ENCODE measurements at places on chromosomes 13 and 19.

- no peak for DNase-seq
These were observed 4.4 kb upstream of the SBK3 start for GRCh38 chr19:55549500-55550320.

- no peak for DNase-seq
These were observed 16.1 kb downstream of the ATP1A3 start for GRCh38 chr19:41977916-41978315.

DNA sequence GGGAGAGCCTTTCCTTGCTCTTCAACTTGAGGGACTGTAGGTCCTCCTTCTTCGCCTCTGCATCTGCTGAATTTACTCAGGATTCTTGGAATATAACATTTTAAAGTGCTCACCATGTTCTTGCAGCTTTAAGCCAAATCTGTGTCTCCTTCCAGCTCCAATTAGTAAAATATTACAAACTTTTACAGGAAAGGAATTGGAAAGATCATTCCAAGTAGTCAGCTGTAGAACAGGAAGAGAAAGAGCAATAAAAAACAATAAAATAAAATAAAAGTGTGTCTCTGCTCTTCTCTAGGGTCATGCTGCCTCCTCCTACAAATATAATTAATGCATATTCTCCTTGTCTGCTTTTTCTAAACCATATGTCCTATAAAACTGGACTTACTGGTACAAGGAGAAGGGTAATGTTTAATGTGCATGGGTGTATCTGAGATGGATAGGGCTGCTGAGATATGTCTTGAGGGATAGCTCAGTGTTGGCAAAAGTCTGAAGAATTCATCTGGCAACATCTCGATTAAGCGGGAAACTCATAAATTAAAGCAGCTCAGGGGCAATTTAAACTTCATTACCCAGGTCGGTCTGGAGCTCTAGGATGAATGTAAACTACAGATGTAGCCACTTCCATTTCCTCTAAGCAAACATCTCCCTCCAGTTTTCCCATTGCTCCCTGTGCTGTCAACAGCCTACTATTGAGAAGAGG, 25.0 kb downstream of the ENOX1 start:
- no peak for DNase-seq

DNA sequence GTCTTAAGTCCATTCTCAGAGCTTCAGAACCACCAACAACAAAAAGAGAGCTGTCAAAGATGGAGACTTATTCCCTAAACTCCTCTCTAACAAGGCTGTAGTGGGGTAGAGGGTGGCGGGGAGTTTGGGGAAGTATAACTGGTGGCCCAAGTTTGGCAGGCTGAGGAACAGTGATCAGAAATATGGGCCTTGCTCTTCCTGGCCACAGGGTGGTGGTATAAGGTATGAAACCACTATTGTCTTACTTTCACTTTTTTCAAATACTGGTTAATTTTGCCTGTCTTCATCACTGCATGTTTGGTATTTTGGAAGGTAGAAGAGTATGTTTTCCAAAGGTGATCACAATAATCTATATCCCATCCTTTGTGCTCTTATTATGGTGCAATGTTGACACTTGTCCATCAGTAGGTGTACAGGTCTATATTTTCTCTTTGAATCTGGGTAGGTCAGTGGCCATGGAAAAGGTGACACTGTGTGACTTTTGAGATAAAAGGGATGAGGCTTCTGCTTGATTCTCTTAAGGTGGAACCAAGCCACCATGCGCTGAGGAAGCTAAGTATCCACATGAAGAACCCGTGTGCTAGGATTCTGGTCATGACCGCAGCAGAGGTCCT, 23.2 kb upstream of the GPC5 start:
- DNase-seq: no peak

DNA sequence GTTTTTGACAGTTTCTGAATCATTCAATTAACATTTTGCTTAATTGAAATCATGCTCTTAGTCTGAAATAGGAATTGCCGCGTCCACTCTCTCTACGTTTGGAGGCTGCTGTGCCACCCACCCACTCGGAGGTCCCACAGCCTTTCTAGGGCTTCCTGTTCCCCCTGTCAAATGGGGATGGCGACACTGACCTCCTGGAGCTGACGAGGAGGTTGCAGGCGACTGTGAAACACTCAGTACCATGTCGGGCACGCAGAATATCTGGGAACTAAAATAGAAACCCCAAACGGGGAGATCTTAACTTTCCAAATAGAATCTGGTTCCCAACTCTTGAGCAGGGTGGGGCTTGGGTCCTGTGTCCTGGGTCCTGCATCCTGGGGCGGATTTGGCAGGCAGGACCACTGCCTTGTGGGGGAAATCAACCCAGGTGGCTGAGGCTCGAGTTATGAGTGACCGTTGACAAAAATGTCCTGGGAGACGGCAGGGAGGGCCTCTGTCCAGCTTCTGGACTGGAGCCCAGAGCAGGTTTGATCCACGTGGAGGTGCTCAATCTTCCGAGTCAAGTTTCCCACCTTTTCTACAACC, 124.6 kb downstream of the RAB20 start:
- no peak for DNase-seq

GRCh38 chr19:15285896-15286591, 46.3 kb downstream of the BRD4 start:
- no peak for DNase-seq

- DNase-seq: no peak
These were observed 28.6 kb downstream of the PEPD start for GRCh38 chr19:33492951-33493350.

DNA sequence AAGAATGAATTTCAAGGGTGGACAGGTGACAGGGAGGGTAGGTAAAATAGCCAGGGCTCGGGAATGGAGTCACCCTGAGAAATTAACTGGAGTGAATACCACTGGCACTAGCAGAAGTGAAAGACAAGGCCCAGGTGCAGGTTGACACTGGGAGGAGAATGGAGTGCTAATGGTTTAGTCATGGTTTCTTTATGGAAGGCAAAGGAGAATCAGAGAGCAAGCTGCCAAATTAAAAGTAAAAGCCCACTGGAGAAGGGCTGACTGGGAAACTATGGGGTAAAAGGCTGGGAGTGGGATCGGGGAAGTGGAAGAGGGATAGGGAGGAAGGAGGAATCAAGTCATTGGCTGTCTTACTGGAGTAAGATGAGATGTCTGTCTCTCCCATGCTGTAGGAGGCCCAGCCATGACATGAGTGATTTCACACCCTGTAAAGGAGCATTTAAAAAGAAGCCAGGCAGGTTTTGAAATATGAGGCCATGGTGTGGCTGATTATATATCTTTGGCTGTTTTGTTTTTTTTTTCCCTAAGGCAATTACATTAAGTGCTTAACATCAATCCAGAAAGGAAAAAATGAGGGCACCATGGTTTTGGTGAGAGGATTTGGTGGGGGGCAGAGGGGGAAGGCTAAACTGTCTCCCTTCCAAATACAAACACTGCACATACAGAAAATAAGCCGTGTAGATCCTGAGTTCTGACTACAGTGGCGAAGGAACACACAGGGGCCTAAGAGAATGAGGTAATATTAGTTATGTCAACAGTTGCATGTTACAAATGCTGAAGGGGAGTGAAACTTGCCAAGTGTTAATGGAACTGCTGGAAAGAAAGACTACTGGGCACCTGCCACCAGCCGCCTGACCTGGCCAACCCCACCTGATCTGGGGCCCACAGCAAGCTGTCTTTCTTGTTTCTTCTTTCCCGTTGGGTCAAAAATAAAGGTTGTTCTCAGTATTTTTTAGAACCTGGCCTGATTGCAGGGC, 183.5 kb upstream of the TSC22D1 start:
- DNase-seq: no peak

GRCh38 chr13:90414691-90415596, 932.5 kb upstream of the MIR17HG start:
- DNase-seq: no peak

GRCh38 chr19:12194827-12195731, 32.2 kb downstream of the ZNF136 start:
- peak; percentile 32 for DNase-seq

DNA sequence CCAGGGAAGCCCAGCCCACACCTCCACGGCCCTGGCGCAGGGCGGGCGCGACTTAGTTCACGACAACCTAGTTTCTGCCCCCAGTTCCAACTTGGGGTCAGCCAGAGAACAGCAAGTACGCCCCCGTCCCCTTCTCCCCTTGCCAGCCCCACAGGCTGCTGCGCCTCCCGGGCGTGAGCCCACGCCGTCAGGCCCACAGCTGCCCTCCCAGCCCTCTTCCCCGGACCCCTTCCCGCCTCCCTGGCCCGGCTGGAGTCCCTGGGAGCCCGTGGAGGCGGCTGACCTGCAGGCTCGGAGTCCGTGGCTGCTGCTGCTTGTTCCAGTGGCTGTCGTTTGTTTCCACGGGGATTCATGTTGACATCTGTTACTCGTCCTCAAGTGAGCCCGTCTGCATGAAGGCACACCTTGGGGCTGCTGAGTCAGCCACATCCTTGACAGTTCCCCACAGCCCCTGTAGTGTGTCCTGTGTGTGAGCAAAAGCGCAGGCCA, 86.0 kb downstream of the ATP11A start:
- no peak for DNase-seq

- DNase-seq: no peak
These were observed 2.3 kb downstream of the OR7C2 start for GRCh38 chr19:14943601-14944000.
